ENCODE measurements at places on chromosomes 4 and X.

DNA sequence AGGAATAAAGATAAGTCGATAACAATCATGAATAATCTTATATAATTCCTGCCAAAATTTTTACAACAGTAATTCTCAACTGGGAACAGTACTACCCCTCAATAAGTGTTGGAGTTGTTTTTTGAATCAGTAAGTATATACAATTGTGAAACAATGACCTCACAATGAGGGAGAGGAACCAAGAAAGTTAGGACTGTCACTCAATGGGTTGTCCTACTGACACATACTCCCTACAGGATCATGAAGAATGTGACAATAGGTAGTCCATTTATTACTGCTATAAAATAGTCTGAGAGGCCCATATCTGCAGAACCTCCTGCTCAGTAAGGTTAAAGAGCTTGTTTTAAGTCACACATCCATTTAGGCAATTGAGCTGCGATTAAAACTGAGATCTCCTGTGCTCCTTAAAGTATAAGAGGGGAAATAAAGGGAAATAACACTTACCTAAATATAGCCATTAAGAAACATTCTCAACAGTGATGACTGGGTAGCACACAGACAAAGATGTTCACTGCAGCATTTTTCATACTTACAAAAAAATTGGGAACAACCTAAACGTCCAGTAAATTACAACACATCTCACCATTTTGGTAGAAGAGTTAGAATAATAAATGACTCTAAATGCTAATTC lies 26.2 kb downstream of the FBXW7 start:
- no peak for DNase-seq

DNA sequence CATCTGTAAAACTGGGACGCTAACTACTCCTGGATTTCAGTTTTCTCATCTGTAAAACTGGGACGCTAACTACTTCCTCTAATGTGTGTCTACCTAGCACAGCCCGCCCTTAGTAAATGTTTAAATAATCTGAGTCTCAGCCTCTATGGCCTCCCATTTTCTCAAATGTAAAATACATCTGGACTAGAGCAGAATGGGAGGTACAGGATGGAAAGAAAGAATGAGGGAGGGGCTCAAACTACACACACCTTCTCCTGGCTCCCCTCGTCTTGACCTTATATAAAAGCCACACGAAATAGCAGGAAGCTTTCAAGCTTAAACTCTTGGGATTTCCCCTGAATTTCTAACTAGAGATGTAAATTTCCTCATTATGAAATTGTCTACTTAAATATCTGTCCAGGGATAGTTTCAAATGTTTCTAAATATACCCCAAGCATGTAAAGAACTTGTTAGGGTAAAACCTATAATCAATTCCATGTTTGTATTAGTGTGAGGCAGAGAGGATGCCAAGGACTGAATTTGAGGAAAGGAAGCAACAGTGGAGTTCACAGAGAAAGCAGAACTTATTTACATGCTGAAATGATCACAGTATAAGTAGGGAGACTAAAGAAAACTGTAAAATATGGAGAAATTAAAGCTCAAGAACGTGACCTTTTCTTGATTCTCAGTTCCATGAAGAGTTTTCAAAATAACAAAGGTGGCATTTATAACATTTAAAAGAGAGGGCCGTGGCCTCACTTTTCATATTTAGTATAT lies 220.0 kb downstream of the NWD2 start:
- no peak for DNase-seq

GRCh38 chrX:28590396-28590795 lies 3.1 kb downstream of the IL1RAPL1 start:
- peak; percentile 36 for DNase-seq

GRCh38 chr4:33941854-33942253 lies 2302.5 kb downstream of the ARAP2 start:
- no peak for DNase-seq

DNA sequence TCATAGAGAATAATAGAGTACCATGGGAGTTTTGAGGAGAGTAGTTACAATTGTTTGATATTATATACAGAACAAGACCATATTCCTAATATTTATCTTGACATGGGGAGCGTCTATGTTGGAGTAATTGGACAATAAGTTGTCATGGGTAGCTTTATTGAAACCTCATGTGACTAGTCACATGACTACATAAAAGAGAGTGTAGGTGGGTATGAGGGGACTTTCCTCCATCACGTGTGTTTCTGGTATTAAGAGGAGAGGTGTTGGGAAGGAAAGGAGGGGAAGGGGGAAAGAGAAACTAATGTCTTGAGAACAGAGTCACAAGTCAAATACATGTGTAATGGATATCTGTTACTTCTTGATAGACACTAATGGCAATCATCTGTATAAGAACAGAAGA lies 33.1 kb downstream of the PDLIM5 start:
- DNase-seq = no peak

DNA sequence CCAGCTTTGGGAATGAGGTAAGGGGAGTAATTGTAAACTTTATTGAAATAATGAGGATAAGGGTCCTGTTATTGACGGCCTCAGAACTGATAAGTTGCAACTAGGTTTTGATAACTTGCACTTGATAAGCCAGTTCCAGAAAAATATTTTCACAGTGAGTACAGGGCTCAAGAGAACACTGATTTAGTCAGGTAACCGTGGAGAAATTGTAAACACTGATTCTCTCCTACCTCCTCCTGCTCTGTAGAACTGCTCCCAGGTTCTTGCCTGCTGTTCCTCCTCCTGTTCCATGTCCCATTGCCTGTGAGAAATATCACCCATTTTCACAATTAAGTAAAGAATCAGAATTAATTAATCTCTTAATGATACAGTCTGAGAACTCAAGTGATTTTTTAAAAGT lies 55.0 kb upstream of the CXXC4 start:
- no peak for DNase-seq

GRCh38 chr4:88765729-88766128 lies 68.1 kb upstream of the NAP1L5 start:
- peak; percentile 88 for DNase-seq

GRCh38 chrX:115940888-115941332 lies 229.6 kb upstream of the AGTR2 start:
- peak; percentile 64 for DNase-seq

GRCh38 chrX:8738588-8739189 lies 6.8 kb upstream of the ANOS1 start:
- DNase-seq = peak; percentile 65

GRCh38 chr4:120052856-120053255 lies 13.8 kb downstream of the MAD2L1 start:
- peak; percentile 92 for DNase-seq

DNA sequence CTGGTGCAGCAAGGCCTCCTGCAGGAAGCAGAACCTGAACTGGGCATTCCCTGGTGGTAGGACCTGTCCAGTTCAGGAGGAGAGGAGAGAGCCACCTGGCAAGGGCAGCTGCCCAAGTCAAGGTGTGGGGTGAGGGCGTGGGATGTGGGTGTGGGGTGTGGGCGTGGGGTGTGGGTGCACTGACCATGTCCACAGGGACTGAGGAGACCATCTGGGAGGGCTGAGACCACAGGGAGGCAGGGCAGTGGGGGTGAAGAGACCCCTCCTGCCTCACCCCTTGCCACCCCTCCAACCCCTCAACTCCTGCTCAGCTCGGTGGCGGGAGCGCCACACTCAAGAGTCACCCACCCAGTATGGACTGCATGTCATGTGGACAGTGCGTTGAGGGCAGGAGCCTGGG lies 117.9 kb downstream of the CPZ start:
- no peak for DNase-seq

- no peak for DNase-seq
These were observed 246.6 kb downstream of the OPHN1 start for GRCh38 chrX:68186552-68187262.

GRCh38 chr4:174198828-174199227 lies 84.6 kb downstream of the FBXO8 start:
- peak; percentile 48 for DNase-seq

GRCh38 chrX:46754036-46754435 lies 4.9 kb downstream of the SLC9A7 start:
- DNase-seq = no peak

GRCh38 chr4:99205153-99205979 lies 13.7 kb downstream of the ADH6 start:
- DNase-seq = no peak

GRCh38 chr4:26788341-26788733 lies 72.3 kb upstream of the STIM2 start:
- no peak for DNase-seq

DNA sequence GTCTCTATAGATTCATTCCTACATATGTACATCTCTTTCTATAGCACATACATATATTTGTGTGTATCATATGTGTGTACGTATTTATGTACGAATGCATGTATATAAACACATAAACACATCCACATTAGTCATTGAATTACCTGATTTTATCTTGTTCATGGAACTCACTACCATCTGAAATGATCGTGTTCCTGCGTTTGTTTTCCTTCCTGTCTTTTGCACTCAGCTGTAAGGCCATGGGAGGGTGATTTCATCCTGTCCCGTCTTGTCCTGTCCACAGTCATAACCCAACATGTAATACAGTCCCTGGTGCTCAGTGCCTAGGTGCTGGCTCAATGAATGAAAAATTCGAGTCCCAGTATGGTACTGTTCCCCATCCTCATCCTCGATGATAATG lies 191.8 kb upstream of the PSAPL1 start:
- DNase-seq = no peak

- DNase-seq = no peak
These were observed 18.7 kb upstream of the ALG13 start for GRCh38 chrX:111662292-111662691.

DNA sequence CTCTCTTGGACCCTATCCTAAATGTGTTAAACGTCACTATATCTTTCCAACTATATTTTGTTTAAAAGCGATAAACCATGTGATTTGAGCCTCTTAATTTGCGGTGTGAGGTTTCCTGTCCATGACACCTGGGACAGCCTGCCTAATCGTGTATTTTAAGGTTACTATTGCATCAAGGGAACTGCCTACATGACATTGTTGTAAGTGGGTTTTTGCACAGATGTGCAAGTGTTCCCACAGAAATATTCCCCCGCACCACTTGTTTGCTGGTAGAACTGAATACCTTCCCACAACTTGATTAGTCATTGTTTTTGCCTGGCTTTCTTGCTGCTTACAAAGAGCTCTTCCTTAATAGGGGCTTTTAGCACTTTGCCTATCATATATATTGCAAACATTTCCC lies 5.1 kb upstream of the FAM184B start:
- DNase-seq = peak; percentile 47

GRCh38 chr4:59945716-59946115 lies 1254.4 kb upstream of the ADGRL3 start:
- no peak for DNase-seq

DNA sequence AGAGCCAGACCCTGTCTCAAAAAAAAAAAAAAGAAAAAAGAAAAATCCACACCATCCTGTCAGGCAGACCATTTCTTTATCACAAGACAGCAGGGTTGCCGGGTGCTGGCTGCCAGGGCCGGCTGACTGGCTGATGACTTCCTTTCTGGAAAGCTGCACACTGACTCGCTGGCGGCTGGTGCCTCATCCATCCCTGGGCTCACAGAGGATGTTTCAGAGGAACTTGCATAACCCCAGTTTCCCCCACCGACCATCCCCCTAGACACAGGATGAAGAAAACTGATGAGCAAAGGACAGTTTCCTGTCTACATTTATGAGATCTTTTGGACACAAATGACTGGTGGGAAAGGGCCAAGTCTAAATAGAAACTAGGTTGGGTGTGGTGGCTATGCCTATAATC lies 14.1 kb downstream of the HPSE start:
- no peak for DNase-seq

DNA sequence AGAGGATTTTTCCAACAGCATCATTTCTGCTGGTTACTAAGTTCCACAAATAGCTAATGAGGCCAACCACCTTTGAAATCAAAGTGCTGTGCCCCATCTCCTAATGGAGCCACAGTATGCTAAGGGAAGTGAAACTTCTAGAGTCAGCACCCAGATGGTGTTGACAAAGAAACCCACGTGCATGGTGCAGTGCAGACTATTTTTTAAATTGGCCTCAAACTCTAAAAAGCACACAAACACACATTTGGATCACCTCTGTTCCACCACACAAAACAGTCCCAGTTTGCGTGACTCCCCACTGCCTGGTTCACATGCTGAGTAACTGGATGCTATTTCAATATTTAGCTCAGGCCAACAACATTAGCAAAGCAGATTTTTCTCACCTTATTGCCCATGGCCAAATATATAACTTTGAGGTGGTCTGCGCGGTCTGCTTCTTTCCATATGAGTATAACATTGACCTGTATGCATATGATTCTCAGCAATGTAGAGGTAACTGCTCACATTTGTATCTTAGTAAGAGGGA lies 69.9 kb downstream of the AMELX start:
- no peak for DNase-seq

- DNase-seq = no peak
These were observed 1.0 kb upstream of the ANKRD17 start for GRCh38 chr4:73259571-73260090.

GRCh38 chr4:76950052-76950955 lies 752 bp downstream of the SEPTIN11 start:
- DNase-seq = peak; percentile 77

DNA sequence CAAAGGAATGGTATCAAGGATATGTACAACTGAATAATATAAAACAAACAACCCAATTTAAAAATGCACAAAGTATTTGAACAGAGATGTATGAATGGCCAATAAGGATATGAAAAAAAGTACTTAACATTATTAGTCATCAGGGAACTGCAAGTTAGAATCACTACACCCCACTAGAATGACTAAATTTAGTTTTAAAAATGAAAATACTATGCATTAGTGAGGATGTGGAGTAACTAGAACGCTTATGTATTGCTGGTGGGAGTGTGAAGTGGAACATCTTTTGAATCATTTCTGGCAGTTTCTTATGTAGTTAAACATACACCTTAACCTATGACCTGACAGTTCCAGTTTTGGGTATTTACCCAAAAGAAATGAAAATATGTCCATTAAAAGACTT lies 13.0 kb upstream of the SLC16A2 start:
- DNase-seq = no peak

- no peak for DNase-seq
These were observed 121.3 kb downstream of the EGF start for GRCh38 chr4:110034026-110034393.

Measured in astrocyte of the hippocampus (primary cell).